NCI-H1417 (cell line): ENCODE measurements at places on chromosomes 12 and 14.

DNA sequence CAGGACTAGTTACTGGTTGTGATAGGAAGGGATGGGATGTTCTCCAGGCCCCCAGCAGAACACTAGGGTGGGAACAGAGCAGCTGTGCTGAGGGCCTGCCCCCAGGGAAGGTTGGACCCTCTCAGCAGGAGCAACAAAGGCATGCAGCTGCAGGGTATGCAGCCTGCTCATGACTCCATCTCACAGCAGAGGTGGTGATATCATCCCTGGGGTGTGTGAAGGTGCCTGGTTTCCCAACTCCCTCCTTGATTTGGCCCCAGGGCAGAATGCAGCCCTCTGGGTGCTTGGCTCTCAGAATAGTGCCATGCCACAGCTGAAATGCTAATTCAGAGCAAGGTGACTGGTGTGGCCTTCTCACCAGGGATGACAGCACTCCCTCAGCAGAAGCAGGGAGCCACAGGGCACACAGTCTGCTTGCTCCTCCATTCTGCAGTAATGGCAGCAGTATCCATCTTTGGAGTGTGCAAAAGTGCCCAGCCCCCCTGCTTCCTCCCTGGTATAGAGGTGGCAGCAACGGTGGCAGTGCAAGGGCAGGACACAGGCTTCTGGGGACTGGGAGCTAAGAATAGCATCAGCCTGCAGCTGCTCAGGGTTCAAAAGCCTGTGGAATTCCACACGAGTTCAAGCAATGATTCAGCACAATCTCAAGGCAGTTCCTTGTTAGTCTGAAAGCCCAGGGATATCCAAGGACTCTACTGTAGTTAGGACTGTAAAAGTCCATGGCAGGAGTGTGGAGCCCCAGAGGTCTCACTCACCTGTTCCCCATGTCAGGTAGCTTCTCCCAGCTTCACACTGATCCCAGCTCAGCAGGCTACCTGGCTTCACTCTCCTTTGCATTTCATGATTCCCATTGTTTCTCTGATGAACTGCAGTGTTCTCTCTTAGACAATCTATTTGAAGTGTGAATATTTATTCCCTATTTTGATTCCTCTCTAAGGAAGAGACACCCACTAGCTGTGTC is 298.1 kb upstream of the FOXG1 start:
- DNase-seq: no peak

DNA sequence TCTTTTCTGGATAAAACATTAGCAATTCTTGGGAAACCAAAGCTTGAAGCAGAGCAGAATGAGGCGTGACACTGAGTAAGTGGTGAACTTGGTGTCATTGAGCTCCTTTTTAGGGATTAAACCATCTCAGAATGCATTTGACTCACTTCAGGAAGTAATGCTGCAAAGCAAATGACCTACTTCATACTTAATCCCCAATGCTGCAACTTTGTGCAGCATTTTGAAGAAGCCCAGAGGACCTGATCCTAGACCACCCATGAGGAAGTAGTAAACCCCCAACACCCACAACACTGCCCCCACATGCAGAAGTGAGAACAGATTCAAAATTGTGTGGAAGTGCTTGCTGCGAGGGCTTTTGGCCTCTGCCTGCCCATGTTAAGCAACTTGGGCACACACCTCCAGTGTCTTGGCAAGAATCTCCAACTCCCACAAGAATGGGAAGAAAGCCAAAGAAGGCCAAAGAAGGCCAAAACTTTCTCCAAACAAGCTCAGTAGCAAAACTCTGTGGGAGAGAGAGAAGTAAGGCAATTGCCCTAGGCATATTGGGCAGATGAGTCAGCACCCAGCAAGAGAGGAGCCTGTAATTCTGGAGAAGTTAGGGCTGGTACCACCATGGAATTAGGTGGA is 69.2 kb upstream of the ETV6 start:
- DNase-seq: no peak

DNA sequence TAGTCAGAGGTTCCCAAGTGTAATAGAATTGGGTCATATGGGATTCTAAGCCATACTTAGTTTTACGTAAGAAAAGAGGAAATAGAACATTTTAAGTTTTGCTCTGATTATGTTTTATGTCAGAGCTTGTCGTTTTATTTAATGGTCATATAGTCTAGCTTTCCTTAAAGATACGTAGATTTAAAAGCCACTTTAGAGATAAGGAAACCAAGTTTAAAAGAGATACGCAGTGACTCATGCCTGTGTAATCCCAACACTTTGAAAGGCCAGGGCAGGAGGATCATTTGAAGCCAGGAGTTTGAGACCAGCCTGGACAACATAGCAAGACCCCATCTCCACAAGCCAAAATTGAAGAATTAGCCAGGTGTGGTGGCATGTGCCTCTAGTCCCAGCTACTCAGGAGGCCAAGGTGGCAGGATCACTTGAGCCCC is 19.5 kb downstream of the MAPK1IP1L start:
- no peak for DNase-seq

DNA sequence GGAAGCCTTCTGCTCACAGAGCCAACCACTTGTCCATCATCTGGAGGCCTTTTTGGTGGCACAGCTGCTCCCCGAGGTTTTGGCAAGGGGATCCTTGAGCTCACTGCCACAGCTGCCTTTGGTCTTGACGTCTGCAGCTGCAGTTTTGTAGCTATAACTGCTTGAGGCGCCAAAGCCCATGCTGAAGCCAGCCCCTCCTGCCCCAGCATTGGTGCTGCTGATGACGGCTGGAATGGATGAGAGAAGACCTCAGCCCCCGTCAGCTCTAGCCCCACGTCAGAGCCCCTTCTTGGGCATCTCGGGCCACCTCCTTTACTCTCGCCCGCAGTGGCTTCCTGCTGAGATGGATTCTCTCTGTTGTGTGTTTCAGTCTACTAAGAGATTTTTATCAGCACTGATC is 12.3 kb upstream of the KRT74 start:
- DNase-seq: no peak

GRCh38 chr12:100168562-100168961 is 25.9 kb upstream of the BLTP3B start:
- DNase-seq: no peak

DNA sequence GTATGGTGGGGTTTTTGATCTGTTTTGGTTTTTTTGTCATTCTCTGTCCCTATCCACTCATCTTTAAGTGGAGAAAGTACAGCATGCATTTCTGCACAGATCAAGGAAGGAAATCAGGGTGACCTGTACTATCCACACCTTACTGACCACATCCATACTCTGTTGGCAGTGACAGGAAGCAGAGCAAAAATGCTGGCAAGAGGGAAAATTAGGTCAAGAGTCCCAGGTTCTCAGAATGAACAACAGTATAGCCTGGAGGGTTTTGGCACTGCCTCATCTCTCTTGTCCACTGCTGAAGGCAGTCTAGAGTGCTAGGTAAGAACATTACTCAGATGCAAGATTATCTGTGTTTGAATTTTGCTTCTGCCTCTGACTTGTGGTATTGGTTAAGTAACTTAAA is 70.7 kb downstream of the TAOK3 start:
- DNase-seq: no peak

- no peak for DNase-seq
Observed at GRCh38 chr12:104641862-104642261, 185.1 kb downstream of the CHST11 start.

DNA sequence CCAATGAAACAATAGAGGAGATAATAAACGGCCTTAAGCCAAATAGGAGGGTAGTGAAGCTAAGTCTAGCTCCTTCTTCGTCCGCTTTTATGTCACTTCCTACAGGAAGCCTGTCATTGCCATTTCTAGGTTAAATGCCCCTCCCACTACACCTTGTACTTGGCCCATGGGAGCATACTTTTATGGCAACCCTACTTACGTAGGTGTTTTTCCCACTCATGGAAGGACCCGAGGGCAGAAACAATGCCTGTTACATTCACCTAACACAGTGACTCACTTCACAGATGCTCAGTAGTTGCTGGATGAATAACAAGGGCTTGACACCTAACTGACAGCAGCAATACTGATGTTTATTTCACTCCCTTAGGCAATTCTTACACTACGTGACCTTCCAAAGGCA is 44.5 kb downstream of the ALKBH1 start:
- DNase-seq: no peak

DNA sequence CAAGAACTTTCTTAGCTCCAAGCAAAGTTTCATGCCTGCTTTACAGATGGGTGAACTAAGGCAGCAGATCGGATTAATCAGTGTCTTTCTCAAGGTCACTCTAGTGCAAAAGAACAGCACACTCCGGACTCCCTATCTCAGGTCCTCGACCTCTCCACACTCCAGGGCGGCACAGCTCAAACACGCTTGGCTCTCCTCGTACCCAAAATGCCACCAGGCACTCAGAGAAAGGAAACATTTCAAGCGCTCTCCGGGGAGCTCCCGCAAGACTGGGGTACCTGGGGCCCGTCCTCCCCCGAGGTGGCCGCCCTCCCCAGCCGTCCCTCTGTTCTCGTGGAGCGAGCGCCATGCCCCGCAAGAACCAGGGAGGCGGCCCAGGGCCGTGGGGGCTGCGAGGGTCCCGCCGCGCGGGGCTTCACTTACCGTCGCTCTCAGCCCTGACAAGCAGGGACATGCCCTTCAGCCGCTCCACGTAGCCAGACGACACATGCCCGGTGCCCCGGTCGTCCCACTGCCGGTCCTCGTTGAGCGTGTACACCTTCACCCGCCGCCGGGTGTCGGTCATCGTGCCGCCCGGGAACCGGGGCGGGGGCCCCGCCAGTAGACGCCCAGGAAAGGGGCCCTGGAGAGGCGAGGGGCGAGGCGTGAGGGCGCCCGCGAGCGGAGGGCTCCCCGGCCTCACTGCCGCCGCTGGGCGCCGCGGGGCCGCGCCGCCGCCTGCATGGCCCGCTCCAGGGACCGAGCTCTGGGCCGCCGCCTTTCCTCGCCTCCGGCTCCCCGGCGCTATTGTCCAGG is 830 bp downstream of the PPP4R3A start:
- peak; percentile 75 for DNase-seq

GRCh38 chr12:125454786-125455480 is 389.7 kb downstream of the AACS start:
- no peak for DNase-seq

DNA sequence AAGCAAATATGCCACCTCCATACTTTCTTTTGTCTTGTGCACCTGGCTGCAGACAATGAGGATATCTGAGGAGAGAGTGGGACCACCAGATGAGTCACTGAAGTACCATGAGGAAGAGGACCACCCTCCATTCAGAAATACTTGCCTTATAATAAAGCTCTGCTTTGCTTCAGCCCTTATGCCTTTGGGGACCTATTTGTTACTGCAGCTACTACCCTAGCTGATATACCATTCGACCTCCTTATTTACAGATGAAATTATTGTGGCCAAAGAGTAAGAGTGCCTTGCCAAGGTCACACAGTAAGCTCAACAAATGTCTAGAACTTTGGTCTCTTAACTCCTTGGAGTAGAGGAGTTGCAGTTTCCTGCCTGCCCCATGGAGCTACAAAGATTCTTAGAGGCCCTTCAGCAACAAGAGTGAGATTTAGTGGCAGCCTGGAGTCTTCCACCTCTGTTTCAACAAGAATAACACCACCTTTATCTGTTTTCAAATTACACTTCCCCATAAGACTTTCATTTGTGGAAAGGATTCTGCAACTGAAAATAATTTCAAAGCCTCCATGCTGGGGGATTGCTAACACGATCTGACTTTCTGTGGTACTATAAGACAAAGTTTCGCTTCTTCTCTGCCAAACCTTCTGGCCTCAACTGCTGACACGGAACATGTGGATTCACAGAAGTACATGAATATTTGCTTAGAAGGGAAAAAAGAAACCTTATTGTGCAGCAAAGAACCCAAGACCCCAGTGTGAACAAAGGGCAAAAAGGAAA is 3.6 kb downstream of the CMKLR1 start:
- no peak for DNase-seq

- no peak for DNase-seq
Observed at GRCh38 chr14:92323011-92323915, at the start of gene SLC24A4. Gene SLC24A4 (plus strand): TSS chr14:92323165. CDS start chr14:92323831, 666 bp downstream.

GRCh38 chr12:50032515-50032853 is 7.2 kb upstream of the RACGAP1 start:
- DNase-seq: no peak

GRCh38 chr12:3704512-3705353 is 48.2 kb downstream of the CRACR2A start:
- no peak for DNase-seq

DNA sequence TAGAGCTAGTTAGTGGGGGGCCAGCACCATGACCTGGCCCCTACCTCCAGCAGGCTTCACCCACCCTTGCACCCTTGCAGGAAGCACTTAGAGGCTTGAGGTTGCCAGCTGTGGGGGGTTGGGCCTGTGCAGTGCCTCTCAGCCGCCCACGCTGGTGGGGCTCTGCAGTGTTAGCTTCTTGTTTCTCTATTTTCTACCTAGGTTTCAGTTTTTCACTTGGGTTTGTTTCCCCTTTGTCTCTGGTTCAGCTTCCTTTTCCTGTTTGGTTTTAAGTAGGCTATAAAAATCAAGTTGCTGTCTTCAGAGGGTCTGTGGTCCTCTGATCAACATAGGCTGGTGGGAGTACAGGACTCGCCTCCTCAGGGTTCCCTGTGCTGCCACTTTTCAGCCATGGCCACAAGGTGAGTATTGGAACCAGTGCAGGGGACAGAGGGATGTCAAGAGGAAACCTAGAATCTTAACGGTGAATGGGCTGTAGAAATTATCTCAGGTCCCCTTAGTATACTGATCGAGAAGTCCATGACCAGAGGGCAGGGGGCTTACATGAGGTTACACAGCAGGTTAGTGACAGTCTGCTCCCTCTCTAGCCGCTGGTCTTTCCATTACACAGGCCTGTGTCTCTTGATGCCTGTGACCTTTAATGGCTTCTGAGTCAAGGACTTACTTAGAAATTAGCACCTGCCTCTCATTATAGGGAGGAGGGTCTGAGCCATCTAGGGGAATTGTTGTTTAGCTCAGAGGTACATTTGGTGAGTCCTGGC is at the start of gene EVL:
Gene EVL, plus strand, starts transcription at position 312 of the 761 bp plus-strand sequence. Its CDS starts 79 bp downstream, at position 391.
- DNase-seq: no peak

DNA sequence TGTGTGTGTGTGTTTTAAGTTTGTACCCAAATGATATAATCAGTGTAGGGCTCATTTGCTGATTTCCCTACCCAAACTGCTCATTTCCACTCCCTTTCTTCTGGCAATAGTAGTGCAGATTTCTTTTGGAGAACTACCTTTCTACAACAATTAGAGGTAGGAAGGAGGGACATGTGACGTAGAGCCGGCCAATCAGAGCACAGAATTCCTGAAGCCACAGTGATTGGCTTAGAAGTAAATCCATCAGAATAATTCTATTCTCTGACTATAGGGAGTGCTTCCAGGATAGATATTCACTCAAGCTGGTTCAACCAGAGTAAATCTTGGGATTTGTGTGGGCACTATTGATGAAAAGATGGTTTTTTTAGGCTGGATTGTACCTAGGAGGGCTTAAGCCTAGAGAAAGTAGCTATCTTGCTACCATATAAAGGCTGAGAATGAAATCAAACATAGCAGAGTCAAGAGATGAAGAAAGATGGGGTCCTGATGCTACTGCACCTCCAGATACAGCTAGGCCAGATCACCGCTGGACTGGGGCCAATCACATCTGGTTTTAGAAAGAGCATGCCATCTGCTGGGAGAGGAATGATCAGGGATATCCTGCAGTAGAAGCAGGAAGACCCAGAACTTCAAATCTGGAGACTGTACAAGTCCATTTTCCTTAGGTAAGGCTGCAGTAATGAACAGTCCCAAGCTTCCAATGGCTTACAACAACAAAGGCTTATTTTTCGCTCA is 54.1 kb upstream of the NUAK1 start:
- no peak for DNase-seq

- no peak for DNase-seq
Observed at GRCh38 chr12:116528498-116528897, 30.7 kb upstream of the MAP1LC3B2 start.
